HepG2 (cell line): ENCODE measurements at places on chromosomes 1 and 21. TPM values are rescaled to one million over a fixed set of nuclear protein-coding genes. Genes with fewer than 3 reads are reported as not detected.

PRR9 gene
- not detected in 2 replicates for total RNA-seq

DNA sequence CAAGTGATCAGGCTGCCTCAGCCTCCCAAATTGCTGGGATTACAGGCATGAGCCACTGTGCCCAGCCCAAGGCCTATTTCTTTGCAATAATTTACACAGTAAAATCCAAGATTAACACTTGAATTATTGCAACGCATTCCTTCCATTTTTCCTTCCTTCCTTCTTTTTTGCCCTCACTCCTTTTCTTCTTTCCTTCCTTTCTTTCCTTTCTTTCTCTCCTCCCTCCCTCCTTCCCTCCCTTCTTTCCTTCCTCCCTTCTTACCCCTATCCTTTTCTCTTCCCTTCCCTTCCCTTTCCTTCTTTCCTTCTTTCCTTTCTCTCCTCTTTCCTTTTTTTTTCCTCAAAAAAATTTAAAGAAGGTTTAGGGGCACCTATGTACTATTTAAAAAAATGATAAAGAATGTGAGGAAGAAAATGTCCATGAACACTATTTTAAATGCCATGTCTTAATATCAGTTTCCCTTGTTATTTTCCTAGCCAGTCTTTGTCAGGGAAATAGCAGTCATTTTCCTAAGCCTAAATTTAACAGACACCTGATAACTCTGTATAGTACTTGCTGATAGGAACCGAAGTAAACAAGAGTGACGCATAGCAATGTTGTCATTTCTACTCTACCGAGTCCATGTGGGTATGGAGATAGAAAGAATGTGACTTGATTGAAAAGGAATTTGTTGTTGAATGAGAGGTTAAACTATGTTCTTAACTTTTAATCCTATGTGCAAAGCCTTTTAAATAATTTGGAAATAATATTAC lies 79.8 kb upstream of the HMCN1 start:
- peak; percentile 49 for DNase-seq
- H3K4me1 ChIP-seq: peaks cover 15% of the 10 kb centered on the region
- no peaks in the 10 kb centered on the region for H3K27me3 ChIP-seq

NAV1 gene
- total RNA-seq: 0.01 TPM in 1 of 2 replicates, not detected in the other

ATP1A4 gene
- total RNA-seq: not detected in 2 replicates

GRCh38 chr1:17575797-17576518 lies 36.5 kb downstream of the ARHGEF10L start:
- peak; percentile 41 for DNase-seq
- no peaks in the 10 kb centered on the region for H3K27me3 ChIP-seq
- H3K4me3 ChIP-seq: peak overlapping the region; percentile 57
- H3K4me1 ChIP-seq: peaks cover 78% of the 10 kb centered on the region
- peak overlapping the region; percentile 40 for H3K27ac ChIP-seq
- no peaks in the 10 kb centered on the region for H3K36me3 ChIP-seq

GRCh38 chr1:225660544-225660946 lies 7.6 kb upstream of the ENAH start:
- H3K4me1 ChIP-seq: peaks cover 15% of the 10 kb centered on the region
- no peak for DNase-seq
- no peaks in the 10 kb centered on the region for H3K27me3 ChIP-seq

DNA sequence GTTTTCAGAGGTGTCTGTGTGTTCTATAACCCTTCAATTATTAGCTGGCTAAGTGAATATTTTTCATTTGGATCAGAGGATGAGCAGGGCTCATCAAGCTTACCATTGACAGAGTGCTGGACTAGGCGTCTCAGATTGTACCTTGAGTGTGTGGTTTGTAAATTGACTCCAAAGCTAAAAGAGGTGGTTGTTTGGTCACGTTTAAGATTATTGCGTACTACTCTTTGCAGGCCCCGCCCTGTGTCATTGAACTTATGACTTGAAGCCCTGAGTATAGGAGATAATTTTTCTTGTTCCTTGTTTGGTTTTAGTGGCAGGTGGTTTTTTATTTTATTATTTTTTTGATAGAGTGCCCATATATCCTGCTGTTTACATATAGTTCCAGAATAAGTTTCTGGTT lies 17.7 kb downstream of the MRPS6 start:
- no peaks in the 10 kb centered on the region for H3K27me3 ChIP-seq
- H3K27ac ChIP-seq: no peak overlapping the region
- H3K4me1 ChIP-seq: peaks cover 18% of the 10 kb centered on the region
- H3K36me3 ChIP-seq: peaks cover 5% of the 10 kb centered on the region; the same call in 1 of the 2 replicates
- no peak overlapping the region for H3K4me3 ChIP-seq
- DNase-seq: no peak

DNA sequence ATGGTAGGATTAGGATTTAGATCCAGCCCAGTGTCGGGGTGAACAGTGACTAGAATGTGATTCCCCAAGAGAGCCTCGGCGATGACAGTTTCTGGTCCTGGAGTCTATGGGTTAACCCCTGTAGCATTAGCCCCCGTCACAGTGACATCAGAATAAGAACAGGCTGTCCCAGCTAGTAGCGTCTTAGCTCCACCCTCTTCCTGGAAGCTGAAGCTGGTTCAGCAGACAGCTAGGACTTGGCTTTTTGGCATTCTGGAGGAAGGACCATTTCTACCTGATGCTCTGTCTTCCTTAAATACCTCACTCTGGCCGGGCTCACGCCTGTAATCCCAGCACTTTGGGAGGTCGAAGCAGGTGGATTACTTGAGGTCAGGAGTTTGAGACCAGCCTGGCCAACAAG lies 5.0 kb downstream of the NDUFS2 start:
- no peak overlapping the region for H3K27ac ChIP-seq
- no peaks in the 10 kb centered on the region; the same call in 2 of the 3 replicates for H3K27me3 ChIP-seq
- H3K36me3 ChIP-seq: peaks cover 16% of the 10 kb centered on the region
- DNase-seq: no peak
- peaks cover 46% of the 10 kb centered on the region for H3K4me1 ChIP-seq

DNA sequence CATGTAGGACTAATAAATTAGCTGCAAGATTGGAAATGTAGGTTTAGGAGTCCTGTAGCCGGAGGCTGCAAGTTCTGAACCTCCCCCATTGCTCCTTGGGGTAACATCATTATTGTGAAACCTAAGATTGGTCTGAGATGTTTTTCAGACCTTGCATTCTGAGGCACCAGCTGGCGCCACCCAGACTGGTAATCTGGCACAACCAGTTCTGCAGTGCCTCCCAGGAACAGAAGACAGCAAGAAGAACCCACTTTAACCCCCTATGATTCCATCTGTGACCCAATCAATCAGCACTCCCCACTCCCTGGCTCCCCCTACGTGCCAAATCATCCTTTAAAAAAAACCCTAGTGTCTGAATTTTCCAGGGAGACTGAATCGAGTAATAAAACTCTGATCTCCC lies 11.6 kb upstream of the DNAJC6 start:
- no peaks in the 10 kb centered on the region for H3K27me3 ChIP-seq
- no peak for DNase-seq
- H3K27ac ChIP-seq: no peak overlapping the region
- no peaks in the 10 kb centered on the region for H3K36me3 ChIP-seq
- H3K4me3 ChIP-seq: no peak overlapping the region

SFN gene
- total RNA-seq: 5.6 and 6.8 TPM in 2 replicates

- DNase-seq: no peak
- H3K4me1 ChIP-seq: no peaks in the 10 kb centered on the region
- no peak overlapping the region for H3K27ac ChIP-seq
- no peak overlapping the region for H3K4me3 ChIP-seq
- no peaks in the 10 kb centered on the region for H3K36me3 ChIP-seq
Measured at GRCh38 chr1:7570311-7570710, 200.8 kb upstream of the VAMP3 start.

- H3K4me3 ChIP-seq: no peak overlapping the region
- H3K4me1 ChIP-seq: peaks cover 20% of the 10 kb centered on the region
- no peaks in the 10 kb centered on the region for H3K27me3 ChIP-seq
- H3K36me3 ChIP-seq: no peaks in the 10 kb centered on the region
- H3K27ac ChIP-seq: no peak overlapping the region
Measured at GRCh38 chr1:230064283-230064682, 2.8 kb upstream of the GALNT2 start.

CSF1 gene
- total RNA-seq: 1.9 and 4.6 TPM in 2 replicates

GRCh38 chr1:101388904-101389546 lies 152.2 kb downstream of the S1PR1 start:
- H3K27ac ChIP-seq: no peak overlapping the region
- no peak overlapping the region for H3K4me3 ChIP-seq
- H3K27me3 ChIP-seq: no peaks in the 10 kb centered on the region
- H3K36me3 ChIP-seq: no peaks in the 10 kb centered on the region

MFAP2 gene
- total RNA-seq: 0.21 and 1.1 TPM in 2 replicates

GRCh38 chr1:66282343-66282852 lies 251.6 kb upstream of the SGIP1 start:
- H3K4me1 ChIP-seq: no peaks in the 10 kb centered on the region
- DNase-seq: no peak
- no peak overlapping the region for H3K27ac ChIP-seq
- H3K4me3 ChIP-seq: no peak overlapping the region

- peaks cover 3% of the 10 kb centered on the region; the same call in 1 of the 3 replicates for H3K27me3 ChIP-seq
- no peak overlapping the region for H3K27ac ChIP-seq
- no peak overlapping the region for H3K4me3 ChIP-seq
- no peak for DNase-seq
Measured at GRCh38 chr1:17348593-17349234, 23.3 kb upstream of the PADI6 start.

ERRFI1 gene
- 84.4 and 99.5 TPM in 2 replicates for total RNA-seq

GRCh38 chr1:213585959-213586586 lies 401.7 kb upstream of the PROX1 start:
- no peak overlapping the region for H3K4me3 ChIP-seq
- DNase-seq: no peak
- H3K27ac ChIP-seq: no peak overlapping the region
- peaks cover 28% of the 10 kb centered on the region for H3K4me1 ChIP-seq
- no peaks in the 10 kb centered on the region for H3K36me3 ChIP-seq

OR2L2 gene
- not detected in 2 replicates for total RNA-seq

LCE1A gene
- total RNA-seq: not detected in 2 replicates

- peak; percentile 76 for DNase-seq
Measured at GRCh38 chr1:145858901-145859490, at the start of gene PIAS3. TSS of gene PIAS3 (minus strand) at chr1:145859081. CDS start at chr1:145858990, 91 bp downstream.

DNA sequence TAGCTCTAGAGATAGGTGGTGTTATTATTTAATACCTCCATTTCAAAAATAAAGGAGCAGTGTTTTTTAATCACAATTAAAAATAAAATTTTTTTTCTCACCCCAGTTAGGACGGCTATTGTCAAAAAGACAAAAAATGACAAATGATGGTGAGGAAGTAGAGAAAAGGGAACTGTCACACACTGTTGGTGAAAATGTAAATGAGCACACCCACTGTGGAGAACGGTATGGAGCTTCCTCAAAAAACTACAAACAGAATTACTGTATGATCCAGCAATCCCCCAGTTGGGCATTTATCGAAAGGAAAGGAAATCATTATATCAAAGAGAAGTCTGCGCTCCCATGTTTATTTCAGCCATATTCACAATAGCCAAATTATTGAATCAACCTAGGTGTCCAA lies 148.7 kb upstream of the NR5A2 start:
- no peak overlapping the region for H3K4me3 ChIP-seq
- no peaks in the 10 kb centered on the region for H3K27me3 ChIP-seq
- H3K27ac ChIP-seq: no peak overlapping the region
- H3K36me3 ChIP-seq: no peaks in the 10 kb centered on the region
- no peak for DNase-seq

- no peak overlapping the region for H3K4me3 ChIP-seq
- H3K27ac ChIP-seq: no peak overlapping the region
- peaks cover 3% of the 10 kb centered on the region; the same call in 1 of the 2 replicates for H3K36me3 ChIP-seq
- no peaks in the 10 kb centered on the region; the same call in 1 of the 2 replicates for H3K27me3 ChIP-seq
- DNase-seq: no peak
Measured at GRCh38 chr1:212783976-212784375, 7.6 kb downstream of the NSL1 start.

GRCh38 chr1:103900005-103900404 lies 150.3 kb downstream of the AMY1C start:
- H3K4me3 ChIP-seq: no peak overlapping the region
- no peak overlapping the region for H3K27ac ChIP-seq
- H3K27me3 ChIP-seq: no peaks in the 10 kb centered on the region
- no peak for DNase-seq
- H3K36me3 ChIP-seq: no peaks in the 10 kb centered on the region
- no peaks in the 10 kb centered on the region for H3K4me1 ChIP-seq

DNA sequence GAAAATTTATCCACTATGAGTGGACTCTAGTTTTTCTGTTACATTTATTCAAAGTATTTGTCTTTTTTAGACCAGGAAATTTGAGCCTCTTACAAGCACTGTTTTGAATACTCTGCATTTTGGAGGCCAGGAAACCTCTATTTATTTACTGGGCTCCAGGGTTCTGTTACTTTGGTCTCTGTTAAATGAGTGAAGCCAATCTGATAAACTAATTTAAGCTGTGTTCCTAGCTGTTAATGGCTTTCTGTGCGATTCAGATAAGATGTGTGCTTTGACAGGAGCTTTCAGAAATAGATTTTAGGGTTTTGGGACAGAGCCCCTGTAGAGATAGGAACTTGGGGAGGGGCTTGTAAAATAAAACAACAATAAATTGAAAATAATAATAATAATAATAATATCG lies 23.9 kb downstream of the ACKR1 start:
- no peak overlapping the region for H3K27ac ChIP-seq
- DNase-seq: no peak
- no peaks in the 10 kb centered on the region for H3K36me3 ChIP-seq
- no peaks in the 10 kb centered on the region for H3K27me3 ChIP-seq
- no peaks in the 10 kb centered on the region for H3K4me1 ChIP-seq

DNA sequence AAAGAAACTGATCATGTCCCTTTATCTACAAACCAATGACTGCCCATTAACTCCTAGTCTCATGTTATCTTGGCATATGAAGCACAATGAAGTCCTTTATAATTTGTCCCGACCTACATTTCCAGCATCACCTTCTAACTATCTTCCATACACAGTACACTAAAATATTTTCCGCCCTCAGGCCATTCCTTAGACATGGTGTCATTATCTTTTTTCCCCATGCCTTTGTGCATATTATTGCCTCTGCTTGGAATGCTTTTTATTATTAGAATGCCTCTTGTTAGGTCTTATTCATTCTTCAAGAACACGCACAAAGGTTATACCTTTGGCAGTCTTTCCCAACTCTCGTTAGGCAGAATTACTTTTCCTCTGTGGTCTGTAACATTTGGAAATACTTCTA lies 39.6 kb downstream of the ATG4C start:
- no peak for DNase-seq
- no peaks in the 10 kb centered on the region for H3K4me1 ChIP-seq
- no peaks in the 10 kb centered on the region for H3K36me3 ChIP-seq

GRCh38 chr1:2382621-2383361 lies 8.6 kb downstream of the MORN1 start:
- peaks cover 30% of the 10 kb centered on the region for H3K4me1 ChIP-seq
- DNase-seq: peak; percentile 36
- no peak overlapping the region for H3K4me3 ChIP-seq
- 0 out of 3 replicates have a peak, but pooled peaks cover 3% of the 10 kb centered on the region for H3K36me3 ChIP-seq
- H3K27ac ChIP-seq: no peak overlapping the region

DNA sequence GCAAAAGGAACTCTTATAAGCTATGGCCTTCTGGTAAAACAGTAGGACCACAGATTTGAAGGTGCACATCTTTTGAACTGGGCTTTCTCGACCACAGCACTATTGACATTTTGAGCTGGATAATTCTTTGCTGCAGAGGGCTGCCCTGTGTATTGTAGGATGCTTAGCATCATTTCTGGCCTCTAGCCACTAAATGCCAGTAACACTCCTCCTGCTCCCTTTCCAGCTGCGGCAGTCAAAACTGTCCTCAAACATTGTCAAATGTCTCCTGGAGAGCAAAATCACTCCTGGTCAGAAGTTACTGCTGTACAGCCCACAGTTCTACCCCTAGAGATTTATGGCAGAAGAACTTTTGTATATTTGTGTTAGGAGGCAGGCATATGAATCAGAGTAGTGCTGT lies 836.7 kb downstream of the PLA2G4A start:
- no peaks in the 10 kb centered on the region for H3K4me1 ChIP-seq
- H3K4me3 ChIP-seq: no peak overlapping the region
- no peak overlapping the region for H3K27ac ChIP-seq
- no peak for DNase-seq
- H3K36me3 ChIP-seq: no peaks in the 10 kb centered on the region
- no peaks in the 10 kb centered on the region for H3K27me3 ChIP-seq

ERG gene
- not detected in 2 replicates for total RNA-seq
